HFFc6 (cell line): ENCODE measurements at places on chromosomes 1 and 21.

GRCh38 chr1:156012051-156012817, 8.5 kb downstream of the SSR2 start:
- no peak for DNase-seq

DNA sequence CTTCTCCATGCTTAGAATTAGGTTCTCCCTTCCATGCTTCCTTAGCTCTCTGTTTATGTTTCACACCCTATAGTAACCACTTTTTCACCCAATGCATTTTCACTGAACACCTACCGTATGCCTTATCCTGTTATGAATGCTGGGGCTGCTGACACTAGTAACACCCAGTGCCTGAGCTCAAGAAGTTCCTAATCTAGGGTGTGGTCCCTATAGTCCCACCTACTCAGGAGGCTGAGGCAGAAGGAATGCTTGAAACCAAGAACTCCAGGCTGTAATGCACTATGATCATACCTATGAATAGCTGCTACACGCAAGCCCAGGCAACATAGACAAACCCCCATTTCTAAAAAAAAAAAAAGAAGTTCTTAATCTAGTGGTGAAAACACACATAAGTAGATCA, 5.5 kb downstream of the EPHA10 start:
- no peak for DNase-seq

- DNase-seq, result peak; percentile 15
Observed at GRCh38 chr1:205261946-205262691, 34.4 kb downstream of the TMCC2 start.

DNA sequence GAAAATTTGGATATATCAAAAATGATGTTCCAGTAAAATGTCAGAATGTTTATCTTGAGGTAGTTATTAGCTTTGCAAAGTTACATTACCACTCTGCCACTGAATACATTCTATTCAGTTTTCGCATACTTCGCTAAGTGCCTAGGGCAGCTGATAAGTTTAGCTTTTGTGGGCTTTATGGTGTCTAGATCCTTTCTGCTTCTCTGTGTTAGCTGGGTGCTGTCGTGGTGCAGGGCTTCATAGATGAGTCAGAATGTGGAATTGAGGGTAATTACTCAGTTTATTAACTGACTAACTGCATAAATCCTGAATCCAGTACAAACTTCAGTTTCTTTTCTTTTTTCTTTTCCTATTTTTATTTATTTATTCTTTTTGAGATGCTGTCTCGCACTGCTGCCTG, 21.5 kb downstream of the NCAM2 start:
- peak; percentile 27 for DNase-seq

DNA sequence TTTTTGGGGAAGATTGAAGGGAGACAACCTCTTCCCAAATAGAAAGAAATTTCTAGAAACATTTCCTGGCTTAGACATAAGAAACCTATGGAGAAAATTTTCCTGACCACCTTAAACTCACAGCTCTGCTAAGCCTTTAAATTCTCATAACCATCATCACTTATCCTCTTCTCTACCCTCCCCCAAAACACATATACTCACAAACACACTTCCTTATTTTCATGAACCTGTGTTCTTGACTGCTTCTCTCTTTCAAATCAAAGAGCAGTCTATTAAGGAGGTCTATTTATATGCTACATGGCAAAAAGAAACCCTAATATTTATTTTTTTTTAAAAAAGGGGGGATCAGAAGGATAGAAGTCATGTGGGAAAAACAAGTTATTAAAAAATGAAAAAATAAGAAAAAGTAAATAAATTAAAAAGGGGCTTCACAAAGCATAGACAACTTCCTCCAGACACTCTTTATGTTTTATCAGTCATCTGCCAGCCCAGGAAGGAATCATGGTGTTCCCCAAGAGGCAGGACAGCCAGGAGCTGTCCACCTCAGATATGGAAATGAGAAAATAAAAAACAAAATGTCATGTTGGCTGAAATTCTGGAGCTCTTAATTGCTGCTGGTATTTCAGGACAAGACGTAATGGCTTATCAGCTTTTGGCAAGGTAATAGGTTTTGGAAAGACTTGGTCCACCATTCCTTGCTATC, 12.8 kb upstream of the RGS2 start:
- no peak for DNase-seq

GRCh38 chr1:97870589-97870988, 50.2 kb downstream of the DPYD start:
- no peak for DNase-seq

DNA sequence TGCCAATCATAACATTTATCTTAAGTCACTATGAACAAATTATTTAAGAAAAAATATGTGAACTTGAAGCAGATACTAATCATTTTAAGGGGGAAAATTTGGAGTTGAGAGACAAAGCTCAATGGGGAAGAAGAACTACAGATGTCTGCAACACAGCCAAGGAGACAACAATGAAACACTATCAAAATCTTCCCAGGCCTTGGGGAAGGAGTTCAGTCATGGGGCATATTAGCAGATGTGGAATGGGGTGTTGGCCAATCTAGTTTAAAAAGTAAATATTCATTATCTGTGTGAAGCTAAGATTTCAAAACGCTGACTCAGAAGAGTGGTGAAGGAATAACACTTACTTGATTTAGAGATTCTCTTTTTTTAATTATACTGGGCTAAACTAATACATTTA, 671.6 kb upstream of the ZP4 start:
- no peak for DNase-seq

- peak; percentile 19 for DNase-seq
Observed at GRCh38 chr1:192527950-192528349, 47.6 kb upstream of the RGS1 start.

GRCh38 chr1:197695961-197696360, 79.3 kb downstream of the DENND1B start:
- DNase-seq, result no peak

GRCh38 chr1:197917805-197918651, 856 bp downstream of the LHX9 start:
- DNase-seq, result no peak

DNA sequence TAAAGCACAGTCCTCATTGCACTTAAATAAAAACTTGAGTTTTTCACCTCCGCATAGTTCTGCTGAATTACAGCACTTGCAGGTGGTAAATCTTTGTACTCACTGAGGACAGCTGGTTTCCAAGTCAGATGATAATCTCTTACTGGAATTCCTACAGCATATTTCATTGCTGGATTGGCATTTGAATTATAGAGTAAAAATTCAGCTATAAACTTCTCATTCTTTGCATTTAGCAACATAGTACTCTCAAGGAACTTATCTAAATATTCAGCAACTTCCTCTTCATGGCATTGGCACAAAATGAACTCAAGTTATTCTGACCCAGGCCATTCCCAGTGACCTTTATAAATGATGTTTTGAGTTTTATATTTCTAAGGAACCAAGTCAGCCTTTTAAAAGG, 23.4 kb downstream of the GORAB start:
- DNase-seq, result peak; percentile 29

GRCh38 chr1:29289493-29289892, 53.2 kb downstream of the PTPRU start:
- no peak for DNase-seq
